ENCODE measurements at places on chromosomes 4 and X.

- no peak for DNase-seq
These were observed 357.1 kb upstream of the NOCT start for GRCh38 chr4:138658518-138658917.

DNA sequence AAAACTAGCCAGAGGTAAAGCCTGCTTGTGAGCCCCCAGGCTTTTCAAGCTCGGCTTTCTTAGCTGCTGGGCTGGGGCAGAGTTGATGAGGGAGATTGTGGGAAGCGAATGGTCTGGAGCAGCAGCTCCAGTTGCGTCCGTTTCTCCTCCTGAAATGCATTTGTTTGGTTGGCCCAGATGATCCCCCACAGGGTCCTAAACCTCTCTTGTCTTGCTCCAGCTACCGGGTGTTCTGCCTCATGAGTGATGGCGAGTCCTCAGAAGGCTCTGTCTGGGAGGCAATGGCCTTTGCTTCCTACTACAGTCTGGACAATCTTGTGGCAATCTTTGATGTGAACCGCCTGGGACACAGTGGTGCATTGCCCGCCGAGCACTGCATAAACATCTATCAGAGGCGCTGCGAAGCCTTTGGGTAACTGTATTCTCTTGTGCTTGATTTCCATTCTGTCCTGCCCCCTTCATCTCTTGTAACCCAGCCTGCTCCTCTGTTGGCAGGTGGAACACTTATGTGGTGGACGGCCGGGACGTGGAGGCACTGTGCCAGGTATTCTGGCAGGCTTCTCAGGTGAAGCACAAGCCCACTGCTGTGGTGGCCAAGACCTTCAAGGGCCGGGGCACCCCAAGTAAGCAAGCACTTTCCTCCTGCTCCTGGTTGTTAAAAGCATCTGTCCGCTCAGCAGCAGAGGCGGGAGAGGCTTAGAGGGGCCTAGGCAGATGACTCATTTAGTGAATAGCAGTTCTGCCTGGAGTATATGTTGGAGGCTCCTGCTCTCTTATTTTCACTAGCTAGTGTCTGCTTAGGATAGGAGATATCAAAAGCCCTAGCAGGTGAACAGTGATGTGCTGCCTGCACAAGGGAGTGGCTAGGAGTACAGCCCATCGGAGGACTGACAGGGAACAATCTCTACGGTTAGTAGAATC lies 15.3 kb downstream of the TKTL1 start:
- DNase-seq = no peak

DNA sequence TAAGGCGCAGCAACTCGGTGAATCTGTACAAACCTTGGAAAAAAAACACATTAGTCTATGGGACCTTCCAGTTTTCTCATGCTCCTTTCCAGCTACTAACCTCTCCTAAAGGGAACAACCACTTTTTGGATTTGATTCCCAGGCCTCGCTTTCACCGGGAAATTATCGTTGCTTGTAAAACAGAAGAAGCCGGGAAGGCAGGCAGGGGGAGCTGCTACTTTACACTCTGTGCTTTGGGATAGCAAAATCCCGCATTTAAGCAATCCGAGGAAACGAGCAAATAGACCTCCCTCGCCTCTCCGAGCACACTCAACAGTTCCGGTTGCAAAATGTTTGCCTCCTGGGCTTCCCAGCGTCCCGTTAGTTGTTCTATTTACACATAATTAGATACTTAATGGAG lies 1.2 kb downstream of the CD38 start:
- DNase-seq = no peak

GRCh38 chr4:10831727-10832408 lies 147.3 kb upstream of the CLNK start:
- peak; percentile 64 for DNase-seq

- DNase-seq = no peak
These were observed 12.9 kb upstream of the VGLL1 start for GRCh38 chrX:136519069-136519468.

DNA sequence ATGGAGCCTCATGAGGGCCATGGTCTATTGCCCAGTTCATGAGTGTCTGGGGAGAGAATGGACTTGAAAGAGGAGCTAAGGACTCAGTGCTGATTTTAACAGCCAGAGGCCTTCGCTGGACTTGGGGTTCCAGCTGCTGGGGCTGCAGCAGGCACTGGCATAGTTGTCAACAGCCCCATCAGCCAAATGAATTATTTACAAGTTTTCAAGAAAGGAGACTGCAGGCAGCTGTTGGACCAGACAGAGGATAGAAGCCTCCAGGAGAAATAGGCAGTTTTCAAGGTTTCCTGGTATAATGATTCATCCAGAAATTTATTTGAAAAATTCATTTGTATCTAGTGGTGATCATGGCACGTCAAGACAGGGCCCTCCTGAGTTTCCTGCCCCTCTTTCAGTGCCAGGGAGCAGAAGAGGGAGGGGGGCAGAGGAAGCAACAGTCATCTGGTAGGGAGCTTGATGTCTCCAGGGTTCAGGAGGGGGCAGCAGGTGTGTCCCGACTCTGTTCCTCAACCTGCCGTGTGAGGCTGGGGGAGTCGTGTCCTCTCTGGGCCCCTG lies 63.1 kb upstream of the GPR78 start:
- DNase-seq = no peak

DNA sequence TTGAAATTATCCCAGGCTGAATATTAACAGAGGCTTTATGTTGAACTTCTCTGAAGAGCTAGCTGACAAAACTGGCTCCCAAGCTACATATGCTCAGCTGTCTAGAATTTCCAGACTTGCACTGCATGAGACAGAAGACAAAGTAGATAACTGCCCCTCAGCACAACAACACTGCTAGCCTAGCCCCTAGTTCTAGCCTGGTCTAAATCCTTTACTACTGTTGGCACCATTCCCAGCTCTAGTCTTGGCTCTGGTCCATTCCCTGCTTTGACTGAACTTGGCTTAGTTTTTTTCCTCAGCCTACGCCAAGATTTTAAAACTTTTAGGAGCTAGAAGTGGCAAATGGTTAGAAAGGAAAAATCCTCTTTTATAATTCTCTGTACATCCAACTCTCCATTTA lies 7.6 kb upstream of the OPHN1 start:
- peak; percentile 17 for DNase-seq

- no peak for DNase-seq
These were observed 75.5 kb downstream of the CASP3 start for GRCh38 chr4:184573701-184574100.

- no peak for DNase-seq
These were observed 39.3 kb downstream of the GATB start for GRCh38 chr4:151721466-151721865.

GRCh38 chr4:169993531-169993930 lies 32.7 kb downstream of the MFAP3L start:
- DNase-seq = no peak

DNA sequence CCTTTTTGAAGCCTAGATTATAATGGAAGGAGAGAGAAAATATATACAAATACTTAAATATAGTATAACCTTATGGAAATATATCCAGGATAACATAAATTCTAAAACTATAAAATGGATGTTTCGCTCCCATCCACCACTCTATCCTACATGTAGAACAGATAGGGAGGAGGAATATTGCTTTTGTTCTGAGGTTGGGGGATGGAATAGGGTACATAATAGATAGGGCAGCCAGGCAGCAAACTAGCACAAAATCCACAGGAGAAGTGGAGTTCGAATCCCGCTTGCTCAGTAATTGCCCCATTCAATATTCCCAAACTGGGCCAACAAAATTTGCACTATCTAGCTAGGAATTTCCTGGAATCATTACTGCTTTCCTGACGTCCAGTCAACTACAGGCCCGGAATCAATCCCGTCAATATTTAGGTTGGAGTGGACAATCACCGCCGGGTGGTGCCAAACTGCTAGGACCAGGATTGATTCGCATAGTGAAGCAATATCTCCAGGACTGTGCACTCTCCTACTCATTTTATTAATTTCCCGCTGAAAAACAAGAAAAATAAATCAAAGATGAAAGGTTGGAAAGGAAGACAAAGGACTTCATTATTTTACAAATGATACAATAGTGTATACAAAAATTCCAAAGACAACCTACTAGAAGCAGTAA lies 40.4 kb upstream of the PAPSS1 start:
- DNase-seq = no peak

- DNase-seq = no peak
These were observed 85.1 kb downstream of the PDLIM5 start for GRCh38 chr4:94536649-94537469.

GRCh38 chr4:113256946-113257345 lies 207.5 kb downstream of the ANK2 start:
- DNase-seq = no peak

DNA sequence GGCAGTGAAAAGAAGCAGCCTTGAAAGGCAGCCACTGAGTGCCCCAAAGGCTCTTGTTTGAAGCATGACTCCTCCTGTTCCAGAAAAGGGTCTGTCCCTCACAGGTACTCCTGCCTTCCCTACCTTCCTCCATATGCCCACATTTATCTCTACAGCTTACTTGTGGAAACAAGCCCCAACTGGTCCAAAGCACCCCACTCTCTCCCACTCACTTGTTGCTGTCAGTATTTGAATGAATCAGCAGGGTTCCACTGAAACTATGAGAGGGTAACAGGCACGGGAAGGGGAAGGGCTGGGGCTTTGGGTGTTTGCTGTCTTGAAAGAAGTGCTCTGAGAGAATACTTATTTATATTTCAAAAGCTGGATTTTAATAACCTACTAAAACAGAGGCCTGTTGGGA lies 34.9 kb downstream of the GPR143 start:
- DNase-seq = no peak

- no peak for DNase-seq
These were observed 13.3 kb downstream of the CXCR3 start for GRCh38 chrX:71604796-71605568.

Data from brain pericyte (primary cell).